ENCODE measurements at places on chromosomes 6 and 20. TPM values are rescaled to one million over a fixed set of nuclear protein-coding genes. Genes with fewer than 3 reads are reported as not detected.

DNA sequence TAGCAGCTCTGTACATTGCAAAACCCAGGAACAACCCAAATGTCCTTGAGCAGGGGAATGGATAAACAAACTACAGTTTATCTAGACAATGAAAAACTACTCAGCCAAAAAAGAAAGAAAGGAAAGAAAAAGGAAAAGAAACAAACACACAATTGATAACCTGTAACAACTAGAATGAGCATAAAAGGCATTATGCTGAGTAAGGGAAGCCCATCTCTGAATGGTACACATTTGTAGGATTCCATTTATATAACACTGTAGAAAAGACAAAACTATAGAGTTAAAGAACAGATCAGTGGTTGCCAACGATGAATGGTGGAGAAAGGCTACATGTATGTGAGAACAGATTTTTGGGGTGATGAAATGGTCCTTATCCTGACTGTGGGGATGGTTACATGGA, 454.0 kb downstream of the PKHD1 start:
- DNase-seq = no peak

OLIG3 gene
- not detected for total RNA-seq

- no peak for DNase-seq
These were observed 644 bp downstream of the KIZ start for GRCh38 chr20:21126581-21126870.

DNA sequence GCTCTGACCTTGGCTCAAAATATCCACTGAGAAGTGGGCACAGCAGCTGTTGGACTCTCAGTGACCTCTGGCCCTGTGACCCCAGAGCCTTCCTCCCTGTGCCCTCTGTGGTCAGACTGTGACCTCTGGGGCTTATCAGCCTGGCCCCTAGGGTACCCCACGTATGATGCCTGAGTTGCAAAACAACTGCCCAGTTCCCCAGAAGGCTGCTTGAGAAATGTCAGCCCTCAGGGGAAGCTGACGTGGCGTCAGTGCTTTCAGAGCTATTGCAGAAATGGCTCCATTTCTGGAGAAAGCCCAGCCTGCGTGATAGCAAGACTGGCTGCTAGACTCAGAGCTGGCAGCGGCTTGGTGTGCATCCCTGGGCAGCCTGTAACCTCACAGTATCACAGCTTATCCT, 31.5 kb upstream of the TGM2 start:
- no peak for DNase-seq

- no peak for DNase-seq
These were observed 32.1 kb downstream of the SF3B5 start for GRCh38 chr6:144063246-144063743.

GRCh38 chr6:75882734-75883133, 133.7 kb downstream of the MYO6 start:
- no peak for DNase-seq

VARS2 gene
- total RNA-seq = 10.7 TPM

KCNQ5 gene
- total RNA-seq = 7.8 TPM

- DNase-seq = peak; percentile 30
These were observed 86.3 kb downstream of the DACT2 start for GRCh38 chr6:168232989-168233874.

STK38 gene
- total RNA-seq = 17.3 TPM

DNA sequence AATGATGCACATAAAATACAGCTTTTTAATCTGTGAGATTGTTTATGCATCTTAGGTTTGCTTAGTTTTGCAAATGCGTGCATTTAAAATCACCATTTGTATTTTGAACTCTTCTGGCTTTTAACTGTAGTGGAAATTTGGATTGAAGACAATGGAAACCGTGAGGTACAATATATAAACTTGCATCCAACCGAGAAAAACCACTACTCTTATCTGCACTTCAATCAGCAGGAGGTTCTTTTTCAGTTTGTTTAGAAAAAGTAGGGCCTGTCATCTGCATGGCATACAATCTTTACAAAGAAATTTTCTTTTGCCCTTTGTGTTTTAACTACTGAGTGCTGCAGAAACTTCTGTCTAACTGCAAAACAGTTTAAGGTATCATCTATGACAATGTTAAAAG, 132.8 kb downstream of the LAMA2 start:
- no peak for DNase-seq

SEC63 gene
- 19.2 TPM for total RNA-seq

DNA sequence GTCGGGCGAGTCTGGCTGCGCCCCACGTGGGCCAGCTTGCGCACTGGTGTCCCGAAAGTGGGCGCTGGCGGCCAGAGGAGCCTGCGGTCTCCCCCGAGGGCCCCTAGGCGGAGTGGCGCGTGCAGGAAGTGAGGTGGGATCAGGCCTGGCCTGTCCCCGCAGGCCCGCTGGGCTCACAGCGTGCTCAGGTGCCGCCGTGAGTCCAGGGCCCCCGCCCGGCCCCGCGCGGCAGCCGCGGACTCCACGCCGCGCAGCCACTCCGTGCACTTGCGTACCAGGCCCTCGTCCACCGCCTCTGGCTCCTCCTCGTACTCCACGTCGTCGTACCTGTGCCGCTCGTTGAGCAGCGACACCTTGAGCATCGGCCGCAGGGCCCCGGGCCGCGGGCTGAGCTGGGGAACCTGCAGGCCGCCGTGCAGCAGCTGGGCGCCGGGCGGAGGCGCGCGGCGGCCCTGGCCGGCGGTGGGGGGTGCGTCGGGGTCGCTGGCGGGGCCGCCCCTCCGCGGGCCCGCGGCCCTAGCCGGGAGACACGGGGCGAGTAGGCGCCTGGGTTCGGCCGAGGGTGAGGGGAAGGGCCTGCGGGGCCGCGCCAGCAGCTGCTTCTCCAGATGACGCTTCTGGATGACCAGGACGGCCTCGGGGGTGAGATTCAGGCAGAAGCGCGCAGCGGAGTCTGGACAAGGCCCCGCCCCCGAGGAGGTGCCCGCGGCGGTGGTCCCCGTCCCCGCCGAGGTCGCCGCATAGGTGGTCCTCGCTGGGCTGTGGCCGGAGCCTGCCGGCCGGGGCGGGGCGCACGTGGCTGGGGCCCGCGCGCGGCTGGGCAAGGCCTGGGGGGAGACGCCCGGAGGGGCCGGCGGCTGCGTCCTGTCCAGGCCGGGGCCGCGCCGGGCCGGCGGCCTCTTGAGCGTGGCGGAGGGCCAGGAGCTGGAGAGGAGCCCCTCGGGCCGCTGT, 835 bp downstream of the PRR18 start:
- no peak for DNase-seq

- DNase-seq = no peak
These were observed 5.8 kb downstream of the UNC93A start for GRCh38 chr6:167296902-167297301.

- peak; percentile 70 for DNase-seq
These were observed 31.7 kb upstream of the TBPL1 start for GRCh38 chr6:133921249-133921859.

CGA gene
- total RNA-seq = not detected

DNA sequence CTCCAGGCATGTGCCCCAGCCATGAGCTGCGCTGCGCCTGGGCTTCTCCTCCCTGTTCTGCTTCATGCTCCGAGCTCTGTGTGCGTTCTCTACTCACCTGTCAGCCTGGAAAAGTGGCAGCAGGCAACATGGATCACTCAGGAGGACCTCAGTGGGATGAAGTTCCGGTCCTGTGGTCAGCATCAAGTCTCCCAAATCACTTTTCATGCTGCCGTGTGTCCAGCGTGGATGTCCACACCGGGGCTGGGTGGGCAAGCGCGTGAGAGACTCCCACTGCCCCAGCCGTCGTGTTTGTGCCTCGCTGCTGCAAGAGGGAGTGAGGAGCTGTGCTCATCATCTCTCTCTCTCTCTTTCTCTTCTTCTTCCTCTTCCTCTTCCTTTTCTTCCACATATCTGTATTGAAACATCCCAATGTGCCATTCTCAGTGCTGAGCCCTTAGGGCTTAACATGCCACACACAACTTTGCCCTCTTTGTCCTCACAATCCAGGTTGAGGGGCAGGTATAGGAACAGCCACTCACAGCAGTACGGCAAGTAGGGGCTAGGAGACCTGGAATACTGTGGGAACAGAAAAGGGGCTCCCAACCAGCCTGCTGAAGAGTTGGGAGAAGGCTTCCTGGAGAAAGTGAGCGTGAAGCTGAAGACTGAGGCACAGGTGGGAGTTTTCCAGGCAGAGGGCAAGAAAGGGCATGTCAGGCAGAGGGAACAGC, 3.8 kb upstream of the PDYN start:
- DNase-seq = no peak

DNA sequence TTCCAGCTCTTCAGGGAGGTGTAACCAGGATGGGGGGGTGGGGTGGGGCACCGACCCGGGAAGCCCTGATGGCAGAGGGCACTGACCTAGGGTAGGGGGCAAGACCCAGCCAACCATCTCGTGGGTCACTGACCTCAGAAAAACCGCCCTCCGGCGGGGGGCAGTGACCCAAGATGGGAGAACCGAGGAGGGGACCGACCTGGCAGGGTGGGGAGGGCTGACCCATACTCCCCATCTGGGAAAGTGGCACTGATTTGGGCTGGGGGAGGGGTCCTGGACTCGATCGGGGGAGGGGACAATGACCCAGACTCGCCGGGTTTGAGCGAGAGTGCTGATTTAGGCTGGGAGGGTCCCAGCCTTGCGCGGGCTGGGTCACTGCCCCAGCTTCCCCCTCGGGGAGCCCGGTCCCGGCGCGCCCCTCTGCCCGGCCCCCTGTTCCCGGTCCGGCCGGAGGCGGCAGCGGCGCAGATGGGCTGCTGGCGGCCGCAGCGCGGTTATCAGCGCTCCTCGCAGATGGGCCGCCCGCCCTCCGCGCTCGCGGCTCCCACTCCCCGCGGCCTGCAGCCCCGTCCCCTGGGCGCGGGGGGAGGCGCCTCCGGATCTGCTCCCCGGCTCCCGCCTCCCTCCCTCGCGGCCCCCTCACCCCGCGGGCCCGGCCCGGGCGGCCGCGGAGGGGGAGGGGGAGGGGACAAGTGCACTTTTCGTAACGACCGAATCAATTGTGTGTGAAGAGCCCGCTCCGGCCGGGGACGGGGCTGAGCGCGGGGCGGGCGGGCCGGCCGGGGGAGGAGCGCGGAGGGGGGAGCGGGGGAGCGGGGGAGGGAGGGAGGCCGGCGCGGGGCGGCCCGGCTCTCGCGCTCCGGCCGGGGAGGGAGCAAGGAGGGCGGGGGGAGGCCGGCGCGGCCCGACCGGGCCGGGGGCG, 2.2 kb downstream of the NOL4L start:
- peak; percentile 23 for DNase-seq

DNA sequence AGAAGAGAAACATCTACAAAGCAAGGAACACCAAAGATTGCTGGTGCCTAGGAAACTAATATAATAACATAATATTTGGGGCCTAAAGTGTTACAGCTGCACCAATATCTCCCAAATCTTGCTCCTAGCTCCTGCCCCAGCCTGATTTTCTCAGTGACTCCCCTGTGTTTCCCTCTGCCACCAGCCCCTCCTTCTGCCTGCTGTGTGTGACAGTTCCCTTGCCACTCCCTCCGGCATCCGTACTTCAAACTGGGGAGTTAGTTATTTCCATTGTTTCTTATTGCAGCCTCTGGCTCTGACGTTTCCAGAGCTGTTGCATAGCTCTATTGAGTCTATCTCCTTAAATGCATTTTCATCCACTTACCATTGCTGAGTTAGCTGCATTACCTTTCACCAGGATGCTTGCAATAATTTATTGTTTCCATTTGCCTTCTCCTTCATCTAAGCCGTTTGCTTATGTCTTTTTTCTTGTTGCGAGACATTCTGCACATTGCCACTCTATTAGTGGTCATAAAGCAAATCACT, 43.1 kb downstream of the ESR1 start:
- no peak for DNase-seq

DNA sequence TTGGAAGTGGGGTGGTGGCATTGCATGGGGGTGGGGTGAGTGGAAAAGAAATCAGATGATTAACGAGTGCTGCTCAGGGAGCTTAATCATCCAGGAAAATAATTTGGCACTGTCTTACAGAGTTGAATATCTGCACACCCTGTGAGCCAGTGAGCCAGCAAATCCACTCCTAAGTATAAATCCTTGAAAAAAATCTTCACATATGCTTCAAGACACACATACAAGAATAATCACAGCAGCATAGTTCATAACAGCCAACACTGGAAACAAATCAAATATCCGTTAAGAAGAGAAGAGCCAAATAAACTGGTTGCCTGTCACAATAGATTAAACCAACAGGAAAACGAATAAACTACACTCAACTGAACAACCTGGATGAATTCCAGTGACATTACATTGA, 62.8 kb downstream of the SAMD3 start:
- no peak for DNase-seq

NHLRC1 gene
- 0.49 TPM for total RNA-seq

CLVS2 gene
- not detected for total RNA-seq

DNA sequence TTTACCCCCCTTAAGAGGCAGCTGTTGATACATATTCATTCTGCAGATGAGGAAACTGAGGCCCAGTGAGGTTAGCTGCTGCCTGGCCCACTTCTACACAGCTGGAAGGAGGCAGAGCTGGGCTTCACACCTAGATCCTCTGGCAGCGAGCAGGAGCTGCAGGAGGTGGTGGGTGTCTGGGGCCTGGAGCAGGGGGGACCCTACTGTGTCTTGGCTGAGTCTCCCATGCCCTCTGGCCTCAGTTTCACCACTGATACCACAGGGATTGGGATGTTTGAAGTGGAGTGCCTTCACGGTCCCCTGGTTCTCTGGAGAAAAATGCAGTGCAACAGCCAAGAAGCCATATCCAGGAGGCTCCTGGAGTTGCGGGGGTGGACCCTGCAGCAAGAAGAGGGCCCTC, 8.2 kb upstream of the BPIFA2 start:
- DNase-seq = no peak

- DNase-seq = no peak
These were observed 84.5 kb downstream of the SLC22A23 start for GRCh38 chr6:3372184-3372846.

GRCh38 chr6:26071135-26071534, 16.1 kb upstream of the HFE start:
- DNase-seq = peak; percentile 41

GRCh38 chr20:63955281-63955826, 862 bp downstream of the UCKL1 start:
- peak; percentile 58 for DNase-seq

DNA sequence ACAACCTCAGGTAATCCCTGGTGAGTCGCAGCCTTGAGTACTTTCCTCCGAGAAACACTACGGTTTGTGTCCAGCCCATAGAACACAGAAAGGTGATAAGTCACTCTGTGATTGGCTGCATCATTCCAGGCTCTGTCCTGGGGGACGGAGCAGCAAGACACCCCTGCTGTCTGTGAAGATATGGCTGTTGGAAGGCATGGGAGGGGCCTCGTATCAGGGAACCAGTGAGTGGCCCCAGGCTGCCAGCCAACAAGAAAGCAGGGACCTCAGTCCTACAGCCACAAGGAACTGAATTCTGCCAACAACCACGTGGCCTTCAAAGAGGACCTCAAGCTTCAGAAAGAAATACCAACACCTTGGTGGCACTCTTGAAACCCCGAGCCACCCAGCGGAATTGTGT, 6.4 kb upstream of the EEF1A2 start:
- DNase-seq = no peak

TAGAP gene
- total RNA-seq = not detected

- DNase-seq = no peak
These were observed 61.8 kb downstream of the MLIP start for GRCh38 chr6:54173089-54173488.

DNA sequence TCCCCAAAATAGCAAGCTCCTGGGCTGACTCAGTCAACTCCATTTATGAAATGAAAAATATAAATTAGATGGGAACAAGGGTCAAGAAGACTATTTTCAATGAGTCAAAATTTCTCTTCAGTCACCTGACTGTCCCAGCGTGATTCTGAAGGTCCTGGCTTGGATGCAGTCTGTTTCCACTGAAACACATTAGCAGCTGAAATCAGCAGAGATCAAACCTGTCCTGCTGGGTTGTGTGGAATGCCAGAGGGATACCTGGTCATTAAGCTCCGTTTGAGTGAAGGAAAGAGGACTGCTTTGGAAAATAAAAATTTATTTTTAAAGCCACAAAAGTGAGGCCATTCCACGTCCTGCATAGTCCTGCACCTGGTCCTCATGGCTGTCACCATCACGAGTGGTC, 37.4 kb downstream of the PXDC1 start:
- DNase-seq = no peak

GRCh38 chr6:39997101-39997635, 62.9 kb upstream of the MOCS1 start:
- no peak for DNase-seq
